ENCODE measurements at places on chromosomes 1 and 21.

DNA sequence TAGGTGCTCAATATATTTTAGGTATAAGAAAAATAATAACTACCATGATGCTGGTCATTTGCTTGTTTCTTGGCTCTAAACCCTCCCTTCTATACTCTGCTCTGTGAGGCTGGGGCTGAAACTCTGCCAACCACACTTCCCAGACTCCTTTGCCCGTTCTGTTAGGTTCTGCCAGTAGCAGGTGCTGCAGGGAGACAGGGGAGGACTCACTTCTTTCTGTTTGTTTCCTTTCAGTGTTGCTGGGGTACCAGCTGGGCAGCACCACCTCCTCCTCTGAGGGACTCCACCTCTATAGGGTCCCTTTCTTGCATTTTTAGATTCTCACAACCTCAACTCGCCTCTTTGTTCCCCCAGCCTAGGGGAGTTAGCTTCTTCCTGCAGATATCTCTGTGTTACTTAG lies 17.0 kb upstream of the SH2D2A start:
- DNase-seq: no peak

DNA sequence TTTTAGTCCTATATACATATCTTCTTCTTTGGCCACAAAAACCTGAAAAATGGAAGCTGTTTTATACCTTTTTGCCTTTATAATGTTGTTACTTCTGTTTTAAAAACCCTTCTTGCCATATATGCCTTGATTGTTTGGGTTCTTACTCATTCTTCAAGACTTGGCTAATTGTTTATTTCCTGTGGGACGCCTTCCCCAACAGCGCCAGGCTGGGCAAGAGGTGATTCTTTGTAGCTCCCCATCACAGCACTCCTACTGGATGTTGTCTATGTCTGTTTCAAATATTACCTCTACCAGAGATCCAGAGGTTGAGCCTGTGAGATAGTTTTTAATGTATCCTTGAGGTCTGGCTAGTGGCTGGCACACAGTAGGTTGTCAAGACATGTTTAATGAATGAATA lies 73.2 kb upstream of the CYP2J2 start:
- no peak for DNase-seq

DNA sequence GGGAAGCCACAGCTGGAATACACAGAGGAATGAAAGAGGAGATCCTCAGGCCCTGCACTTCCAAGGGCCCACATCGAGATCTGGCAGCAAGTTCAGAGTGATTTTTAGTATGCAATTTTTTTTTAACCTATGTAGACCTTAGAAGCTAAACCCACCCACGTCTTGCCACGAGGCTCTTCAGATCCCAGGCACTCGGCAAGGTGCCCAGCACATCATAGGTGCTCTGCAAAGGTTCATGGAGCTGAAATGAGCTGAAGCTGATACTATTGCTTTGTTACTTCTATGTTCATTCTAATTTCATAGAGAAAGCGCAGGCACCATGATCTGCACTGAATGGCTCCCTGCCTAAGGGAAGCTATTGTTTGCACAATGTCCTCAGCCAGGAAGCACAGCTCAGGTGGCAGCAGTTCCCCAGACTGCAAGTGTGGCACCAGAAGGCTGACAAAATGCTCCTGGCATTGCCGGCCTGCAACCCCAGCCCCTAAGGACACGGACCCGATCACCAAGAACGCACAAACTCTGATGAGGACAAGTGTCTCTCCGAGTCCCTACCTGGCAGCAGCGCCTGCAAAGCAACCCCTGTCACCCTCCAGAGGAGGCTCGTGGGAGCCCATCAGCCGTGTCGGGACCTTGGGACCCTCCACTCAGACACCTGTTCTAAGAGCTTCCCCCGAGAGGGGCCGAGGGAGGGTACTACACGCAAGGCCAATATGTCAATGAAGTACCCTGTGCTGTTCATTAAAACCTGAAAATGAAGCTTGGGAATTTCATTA lies 264.2 kb downstream of the NPHP4 start:
- no peak for DNase-seq

DNA sequence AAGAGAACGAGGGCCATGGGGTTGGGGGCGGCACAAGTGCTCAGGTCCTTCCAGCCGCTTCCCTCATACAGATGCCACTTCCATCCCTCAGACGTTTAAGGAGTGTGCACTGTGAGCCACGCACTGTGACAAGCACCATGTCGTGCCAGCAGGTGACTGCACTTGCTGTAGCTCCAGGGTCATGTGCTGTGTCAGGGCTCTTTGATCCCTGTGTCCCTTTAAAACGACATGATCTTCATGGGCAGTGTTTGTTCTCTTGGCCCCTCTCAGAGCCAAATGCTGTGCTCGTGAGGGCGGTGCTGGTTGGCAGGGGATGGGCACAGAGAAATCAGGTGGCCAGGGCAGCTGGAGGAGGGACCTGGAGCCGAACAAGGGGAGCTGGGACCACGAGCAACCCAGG lies 19.9 kb downstream of the IL10RB start:
- DNase-seq: no peak

GRCh38 chr1:65821386-65821785 lies 28.7 kb downstream of the PDE4B start:
- no peak for DNase-seq

DNA sequence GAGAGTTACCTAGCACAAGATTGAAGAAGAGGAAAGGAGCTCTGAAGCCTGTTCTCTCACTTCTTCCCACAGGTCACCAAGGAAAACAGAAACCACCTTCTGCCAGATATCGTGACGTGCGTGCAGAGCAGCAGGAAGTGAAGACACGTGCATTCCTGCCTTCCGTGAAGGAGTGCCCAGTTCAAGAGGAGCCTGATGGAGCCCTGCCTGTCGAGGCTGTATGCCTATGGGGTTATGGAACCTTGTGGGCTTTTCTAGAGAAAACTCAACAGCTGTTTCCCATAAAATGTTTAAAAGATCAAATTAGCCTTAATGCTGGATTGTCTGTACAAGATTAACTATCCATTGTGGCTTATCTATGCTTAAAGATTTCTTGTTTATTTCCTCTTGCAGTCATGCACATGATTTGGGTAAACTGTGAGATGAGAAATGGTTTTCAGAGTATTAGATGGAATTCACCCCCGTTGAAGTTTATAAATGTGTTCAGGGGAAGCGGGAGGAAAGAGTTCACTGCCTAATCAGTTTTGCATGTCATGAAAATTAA lies 27.8 kb downstream of the NTPCR start:
- no peak for DNase-seq

GRCh38 chr1:110630839-110631663 lies 24.9 kb upstream of the KCNA2 start:
- peak; percentile 79 for DNase-seq

DNA sequence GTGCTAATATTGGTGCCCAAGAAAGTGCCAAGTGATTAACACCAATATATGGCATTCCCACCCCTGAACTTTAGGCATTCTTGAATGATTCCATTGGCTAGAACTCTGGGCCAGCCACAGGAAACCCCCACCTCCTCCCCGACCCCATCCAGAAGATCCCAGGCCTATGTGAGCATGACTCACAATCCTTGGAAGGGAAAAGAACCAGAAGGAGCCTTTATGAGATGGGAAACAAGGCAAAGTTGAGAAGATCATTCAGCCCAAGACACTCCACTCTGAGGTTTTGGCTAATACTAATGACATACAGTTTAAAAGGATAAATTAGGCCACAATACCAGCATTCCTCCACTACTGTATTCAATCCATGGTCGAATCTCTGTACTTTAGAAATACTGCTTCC lies 21.8 kb downstream of the ELK4 start:
- DNase-seq: no peak

DNA sequence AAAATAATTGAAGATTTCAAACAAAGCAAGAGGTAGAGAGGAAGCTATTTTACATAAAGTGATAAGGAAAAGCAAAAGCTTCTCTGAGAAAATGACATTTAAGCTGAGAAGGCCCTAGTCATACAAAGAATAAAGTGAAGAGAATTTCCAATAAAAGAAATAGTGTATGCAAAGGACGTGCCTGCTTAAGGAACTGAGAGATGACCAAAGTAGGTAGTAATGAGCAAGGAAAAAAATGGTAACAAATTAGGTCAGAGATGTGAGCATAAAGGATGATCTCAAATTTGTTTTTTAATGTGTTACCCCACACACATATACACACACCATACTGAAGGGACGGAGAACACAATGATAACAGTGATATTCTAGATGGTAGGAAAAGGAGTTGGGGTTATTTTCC lies 46.4 kb downstream of the NRIP1 start:
- no peak for DNase-seq

GRCh38 chr1:154546264-154547063 lies 12.0 kb downstream of the UBE2Q1 start:
- DNase-seq: peak; percentile 76

DNA sequence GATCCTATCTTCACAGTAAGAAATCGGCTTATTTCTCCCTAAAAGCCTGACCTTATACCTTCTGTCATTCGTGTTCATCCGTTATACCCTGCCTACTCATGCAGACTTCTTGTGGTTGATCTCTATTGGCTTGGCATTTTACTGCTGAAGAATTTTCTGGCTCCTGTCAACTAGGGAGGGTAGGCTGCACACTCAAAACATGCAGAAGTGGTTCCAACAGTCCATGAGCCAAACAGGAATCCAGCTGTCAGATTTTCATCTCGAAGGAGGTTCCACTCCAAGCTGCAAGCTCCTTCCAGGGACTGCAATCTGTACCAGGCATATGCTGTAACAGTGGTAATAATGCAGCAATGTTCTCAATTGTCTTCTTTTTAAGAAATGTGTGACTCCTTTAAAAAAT lies 10.1 kb downstream of the DNAJC11 start:
- no peak for DNase-seq

DNA sequence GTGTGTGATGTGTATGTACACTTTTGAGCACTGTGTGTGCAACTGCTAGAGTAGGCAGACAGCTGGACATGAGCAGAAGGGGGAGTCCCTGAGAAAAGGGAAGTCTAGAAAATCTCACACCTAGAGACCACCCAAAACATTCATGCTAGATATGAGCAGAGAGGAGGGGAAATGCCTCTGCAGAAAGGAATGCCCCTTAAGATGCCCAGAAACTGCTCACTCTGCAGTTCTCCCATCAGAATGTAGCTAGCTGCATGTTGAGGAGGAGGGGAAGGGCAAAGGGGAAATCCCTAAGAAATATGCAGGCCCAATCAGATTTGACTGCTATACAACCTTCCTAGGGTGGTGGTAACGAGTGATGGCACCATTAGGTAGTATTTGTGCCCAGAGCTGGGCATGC lies 31.8 kb upstream of the MAGOH start:
- no peak for DNase-seq

DNA sequence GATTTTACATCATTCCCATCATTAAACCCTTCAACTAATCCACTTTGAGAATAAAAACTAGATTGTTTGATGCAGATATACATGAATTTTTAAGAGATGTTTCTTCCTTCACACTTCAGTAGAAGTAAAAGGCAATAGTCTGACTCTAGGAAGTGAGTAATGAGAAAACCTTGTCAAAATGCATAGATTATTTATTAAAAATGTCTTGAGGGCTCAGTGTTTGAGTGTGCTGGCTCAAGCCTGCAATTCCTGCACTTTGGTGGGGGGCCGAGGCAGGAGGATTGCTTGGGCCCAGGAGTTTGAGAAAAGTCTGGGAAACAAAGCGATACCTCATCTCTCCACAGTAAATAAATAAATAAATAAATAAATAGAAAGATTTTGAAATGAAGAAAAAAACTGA lies 177.1 kb downstream of the NEGR1 start:
- no peak for DNase-seq

DNA sequence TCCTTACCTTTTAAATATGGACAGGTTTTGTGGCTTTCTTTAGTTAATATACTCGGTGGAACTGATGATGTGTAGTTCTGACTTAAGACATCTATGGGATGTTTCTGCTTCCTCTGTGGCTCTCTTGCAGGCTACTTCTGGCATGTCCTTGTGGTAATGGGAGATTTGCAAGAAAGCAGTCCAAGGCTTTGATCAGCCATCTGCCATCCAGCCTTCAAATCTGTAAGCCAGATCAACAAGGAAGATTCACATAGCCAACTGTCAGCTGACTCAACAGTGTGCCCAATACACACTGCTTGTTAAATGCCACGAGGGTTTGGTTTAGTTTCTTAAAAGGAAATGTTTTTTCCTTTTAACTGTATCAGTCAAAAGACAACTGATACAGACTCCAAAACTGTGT lies 722.2 kb upstream of the CHRM3 start:
- no peak for DNase-seq

GRCh38 chr21:24941316-24942185 lies 665.7 kb downstream of the MRPL39 start:
- no peak for DNase-seq

DNA sequence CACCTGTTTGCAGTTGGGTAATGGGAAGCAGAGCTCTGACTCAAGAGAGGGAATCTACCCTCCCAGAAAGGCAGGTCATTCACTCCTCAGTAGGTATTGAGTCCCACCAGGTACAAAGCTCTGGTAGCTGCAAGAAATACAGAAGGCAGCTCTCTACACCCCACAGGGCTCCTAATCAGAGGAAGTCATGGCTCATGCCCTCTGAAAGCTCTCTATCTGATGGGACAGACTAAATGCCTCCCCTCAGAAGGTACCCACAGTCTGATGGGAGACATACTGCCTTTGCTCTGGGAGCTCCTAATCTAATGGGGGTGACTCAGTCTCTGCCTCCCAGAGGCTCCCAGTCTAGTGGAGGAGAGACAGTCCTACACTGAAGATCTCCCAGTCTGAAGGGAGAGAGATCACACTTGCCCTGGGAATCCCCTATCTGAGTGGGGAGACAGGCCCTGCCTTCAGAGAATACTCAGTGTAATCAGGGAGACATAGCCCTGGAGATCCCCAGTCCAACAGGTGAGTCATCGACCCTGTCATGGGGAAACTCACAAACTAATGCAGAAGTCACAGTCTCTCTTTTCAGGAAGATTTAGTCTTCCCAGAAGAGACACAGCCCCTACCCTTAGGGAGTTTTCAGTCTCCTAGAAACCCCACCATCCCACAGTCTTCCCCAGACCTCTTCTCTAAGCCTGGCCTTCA lies 23.7 kb downstream of the CAMK1G start:
- DNase-seq: no peak
